Epithelial cell of alveolus of lung (primary cell): ENCODE measurements at places on chromosomes 12 and 14. TPM values are rescaled to one million over a fixed set of nuclear protein-coding genes. Genes with fewer than 3 reads are reported as not detected.

The CELA1 gene
- total RNA-seq, result not detected in 2 replicates

The MFAP5 gene
- total RNA-seq, result 1.2 TPM in 1 of 2 replicates, not detected in the other

The GALNT8 gene
- total RNA-seq, result under 0.01 and 0.26 TPM in 2 replicates

The SCAF11 gene
- total RNA-seq, result 63.6 and 105 TPM in 2 replicates

The CLEC4C gene
- total RNA-seq, result not detected in 2 replicates
